ENCODE measurements at places on chromosomes 6 and 20.

- no peak for DNase-seq
Measured at GRCh38 chr6:89596056-89596455, 42.5 kb downstream of the LYRM2 start.

GRCh38 chr6:36679043-36679833, 724 bp downstream of the CDKN1A start:
- DNase-seq: peak; percentile 32

GRCh38 chr6:27132532-27133280, 114.8 kb upstream of the PRSS16 start:
- DNase-seq: peak; percentile 78

GRCh38 chr6:37125774-37126492, 44.0 kb upstream of the PIM1 start:
- no peak for DNase-seq

DNA sequence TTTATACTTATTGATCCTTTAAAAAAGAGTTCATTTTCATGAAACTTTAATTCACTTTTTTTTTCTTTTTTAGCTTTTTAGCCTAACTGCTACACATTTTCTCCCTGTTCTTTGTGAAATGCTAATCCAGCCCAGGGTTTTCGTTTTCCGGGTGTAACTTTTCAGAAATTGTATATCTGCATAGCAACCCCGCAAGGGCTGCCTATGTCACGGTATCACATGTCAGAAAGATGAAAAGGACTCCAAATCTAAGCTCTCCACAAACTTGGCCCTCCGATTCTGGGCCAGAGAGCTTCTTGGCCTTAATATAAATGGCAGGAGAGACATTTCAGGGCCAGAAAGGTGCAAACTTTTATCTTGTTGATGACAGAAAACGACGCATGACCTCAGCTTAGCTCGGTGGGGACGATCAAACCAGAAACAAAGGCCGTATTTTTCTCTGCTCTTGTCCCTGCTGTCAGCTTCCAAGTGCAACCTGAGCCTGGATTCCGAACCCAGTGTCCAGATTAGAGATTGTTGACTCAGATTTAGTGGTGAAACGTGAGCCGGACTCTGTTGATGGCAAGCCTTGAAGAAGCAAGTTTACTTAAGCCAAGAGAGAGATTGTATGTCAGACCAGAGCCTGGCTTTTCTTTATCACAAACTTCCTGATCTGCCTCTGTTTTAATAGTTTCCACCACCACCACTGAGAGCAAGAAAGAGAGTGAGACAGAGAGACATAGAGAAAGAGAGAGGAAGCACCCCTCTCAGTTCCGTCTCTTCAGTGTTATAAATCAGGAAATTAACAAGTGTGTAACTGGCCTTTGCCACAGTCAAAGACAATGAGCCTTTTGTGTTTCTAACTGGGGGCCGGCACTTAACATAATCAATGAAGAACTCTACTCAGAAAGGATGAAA, 157.8 kb downstream of the SCML4 start:
- no peak for DNase-seq
